Left cardiac atrium (tissue), 4 donors: ENCODE measurements at places on chromosomes 7 and 10. TPM values are rescaled to one million over a fixed set of nuclear protein-coding genes. Genes with fewer than 3 reads are reported as not detected.

- peak; percentile 86 for DNase-seq
Observed at GRCh38 chr7:64045301-64046040, at the start of gene ZNF727. TSS of gene ZNF727 (plus strand) at chr7:64045434. CDS start at chr7:64045622, 188 bp downstream.

- DNase-seq: peak; percentile 57
Observed at GRCh38 chr10:31204090-31204489, 114.9 kb upstream of the ZEB1 start.

- DNase-seq: no peak
Observed at GRCh38 chr7:123865517-123866117, 20.6 kb downstream of the HYAL4 start.

- DNase-seq: no peak
Observed at GRCh38 chr10:88157981-88158465, 294.6 kb downstream of the PTEN start.

DNA sequence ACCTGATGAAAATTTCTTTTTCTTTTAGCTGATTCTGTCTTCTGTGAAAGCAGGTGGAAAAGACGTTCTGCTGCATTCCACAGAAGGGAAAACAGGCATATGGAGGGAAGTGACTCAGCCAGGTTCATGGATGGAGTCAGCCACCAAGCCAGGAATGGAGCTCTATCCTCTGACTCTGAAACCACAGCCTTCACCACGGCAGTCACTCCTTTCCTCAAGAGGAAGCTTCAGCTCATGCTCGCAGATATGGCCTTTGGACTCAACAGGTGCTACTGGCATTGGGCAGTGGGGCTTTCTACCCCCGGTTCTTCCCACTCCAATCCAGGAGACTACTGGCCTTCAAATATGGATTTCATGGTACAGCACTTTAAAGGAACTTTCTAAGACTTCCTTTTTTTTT lies 11.5 kb upstream of the PLAU start:
- DNase-seq: no peak

GRCh38 chr10:5564537-5565204 lies 39.9 kb downstream of the CALML3 start:
- no peak for DNase-seq

DNA sequence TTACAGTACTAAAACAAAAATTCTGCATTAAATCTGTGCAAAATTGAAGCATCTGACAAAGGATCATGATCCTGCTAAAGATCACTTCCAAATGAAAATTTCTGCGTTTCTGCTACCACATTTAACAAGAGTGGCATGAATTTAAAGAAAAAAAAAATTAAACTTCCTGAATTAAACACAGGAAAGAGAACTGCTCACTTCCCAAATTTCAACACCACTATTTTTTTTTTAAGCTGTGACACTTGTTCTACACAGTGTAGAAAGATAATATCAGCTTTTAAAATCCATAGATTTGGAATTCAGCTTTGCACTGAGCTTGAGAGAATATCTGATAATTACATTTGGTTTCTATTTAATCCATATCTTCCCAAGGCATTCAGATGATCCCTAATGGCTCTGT lies 73.6 kb downstream of the EPC1 start:
- no peak for DNase-seq

GRCh38 chr10:80664071-80664680 lies 126.5 kb downstream of the SH2D4B start:
- peak; percentile 77 for DNase-seq

DNA sequence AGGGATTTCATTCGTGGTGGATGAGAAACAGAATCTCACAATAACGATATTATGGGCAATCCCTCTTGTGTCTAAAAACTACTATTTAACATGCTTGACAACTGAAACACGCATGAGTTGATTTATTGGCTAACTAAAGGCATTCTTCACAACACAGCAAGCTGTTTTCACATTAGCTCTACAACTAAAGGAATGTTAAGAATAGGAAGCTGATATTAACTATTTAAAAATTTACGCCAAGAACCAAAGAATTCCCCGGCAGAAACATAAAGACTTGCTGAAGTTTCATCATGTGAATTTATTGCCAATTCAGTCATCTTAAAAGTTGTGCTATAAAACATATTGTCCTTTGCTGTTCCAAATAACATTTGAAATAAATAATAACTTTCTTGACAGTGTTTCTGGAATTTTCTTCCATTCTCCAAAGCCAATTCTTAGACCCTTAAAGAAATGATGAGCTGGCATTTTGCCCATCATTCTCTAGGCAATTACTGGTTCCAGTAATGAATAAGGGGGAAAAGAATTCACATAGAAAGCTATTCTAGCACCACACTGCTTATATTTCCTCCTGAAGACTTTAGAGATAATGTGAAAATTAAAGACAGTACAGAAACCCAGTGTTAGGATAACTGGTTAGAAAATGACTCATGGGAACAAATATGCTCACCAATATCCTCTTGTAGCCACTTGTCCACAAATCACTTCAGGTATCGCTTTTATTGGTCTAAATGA lies 233.1 kb downstream of the PARD3 start:
- DNase-seq: no peak

- no peak for DNase-seq
Observed at GRCh38 chr7:152871678-152872060, 112.1 kb downstream of the ACTR3B start.

DNA sequence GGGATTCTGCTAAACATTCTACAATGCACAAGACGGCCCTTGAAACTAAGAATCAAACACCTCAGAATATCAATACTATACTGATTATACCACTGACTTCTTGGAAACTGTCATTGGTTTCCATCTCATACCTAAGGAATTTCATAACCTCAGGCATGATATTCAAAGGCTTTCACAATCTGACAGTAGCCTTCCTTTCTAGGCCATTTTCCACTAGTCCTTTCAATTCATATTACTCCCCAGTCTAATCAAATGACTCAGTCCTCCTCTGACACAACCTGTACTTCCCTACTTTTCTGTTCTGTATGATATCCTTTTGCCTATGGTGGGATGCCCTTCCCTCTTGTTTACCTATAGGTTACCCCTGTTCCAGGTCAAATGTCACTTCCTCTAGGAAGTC lies 48.3 kb downstream of the CSTF2T start:
- no peak for DNase-seq

DNA sequence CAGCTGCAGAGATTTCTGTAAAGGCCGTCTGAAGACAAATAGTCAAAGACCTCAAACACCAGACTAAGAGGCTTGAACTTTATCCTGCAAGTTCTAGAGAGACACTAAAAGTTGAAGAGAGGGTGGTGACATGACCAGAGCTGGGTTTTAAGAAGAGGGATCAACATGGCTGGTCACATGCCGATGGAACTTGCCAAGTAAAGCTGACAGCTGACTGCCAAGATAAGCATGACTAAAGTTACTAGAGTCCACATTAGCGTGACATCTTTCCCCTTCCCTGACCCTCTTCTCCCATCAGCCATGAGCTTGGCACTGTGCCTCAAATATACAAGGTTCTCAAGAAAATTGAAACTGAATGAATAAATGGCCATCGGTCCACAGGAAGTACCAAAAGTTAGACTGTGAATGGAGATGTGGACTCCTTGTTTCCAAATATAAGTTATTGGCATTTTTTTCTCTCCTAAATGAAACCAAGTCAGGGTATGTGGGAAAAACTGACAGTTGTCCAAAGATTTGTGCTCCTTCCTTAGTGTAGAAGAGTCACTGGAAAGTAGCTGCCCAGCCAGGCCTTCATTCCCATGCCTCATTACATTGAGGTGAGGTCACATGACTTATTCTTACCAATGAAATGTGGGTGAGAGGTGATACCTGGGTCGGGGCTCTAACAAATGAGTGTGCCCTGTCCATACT lies 24.5 kb downstream of the XPNPEP1 start:
- DNase-seq: peak; percentile 60

Gene EZH2
- total RNA-seq: 2.3 TPM

Gene MNX1
- total RNA-seq: not detected

Gene NME8
- total RNA-seq: not detected
